ENCODE measurements at places on chromosomes 7 and 10.

- DNase-seq: no peak
Measured at GRCh38 chr10:112438356-112438755, 8.4 kb downstream of the ZDHHC6 start.

DNA sequence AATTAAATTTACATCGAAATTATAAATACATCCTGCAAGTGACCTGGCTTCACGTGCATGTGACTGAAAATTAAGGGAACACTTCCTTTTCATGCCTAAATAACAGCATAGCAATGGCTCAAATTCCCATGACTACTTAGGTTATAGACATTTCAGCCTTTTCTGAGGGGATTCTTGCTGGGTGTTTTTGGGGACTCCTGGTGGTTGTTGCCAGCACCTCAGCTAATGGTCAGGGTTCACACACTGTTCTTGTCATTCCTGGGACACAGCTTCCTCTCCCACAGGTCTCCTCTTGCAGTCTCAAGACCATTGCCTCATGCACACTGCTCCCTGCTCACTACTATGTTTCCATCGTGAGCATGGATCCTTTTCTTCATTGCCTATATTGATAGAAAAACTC, 148.9 kb upstream of the GLI3 start:
- DNase-seq: no peak

DNA sequence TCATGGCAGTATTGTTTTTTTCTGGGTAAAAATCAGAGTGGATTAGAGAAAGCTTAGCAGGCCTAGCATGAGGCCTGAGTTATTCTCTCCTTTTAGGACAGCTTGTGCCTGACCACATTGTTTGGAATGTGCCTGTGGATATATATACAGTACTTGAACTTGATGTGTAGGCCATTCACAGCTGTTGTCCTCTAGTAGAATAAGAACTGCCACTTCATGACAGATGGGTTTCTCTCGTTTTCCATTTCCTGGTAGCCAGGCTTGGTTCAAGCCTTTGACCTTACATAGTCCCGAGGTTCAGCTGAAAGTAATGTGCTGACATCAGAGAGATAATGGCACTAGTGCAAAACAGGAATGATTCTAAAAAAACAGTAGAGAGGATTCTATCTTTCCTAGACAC, 473.9 kb downstream of the AUTS2 start:
- DNase-seq: no peak

DNA sequence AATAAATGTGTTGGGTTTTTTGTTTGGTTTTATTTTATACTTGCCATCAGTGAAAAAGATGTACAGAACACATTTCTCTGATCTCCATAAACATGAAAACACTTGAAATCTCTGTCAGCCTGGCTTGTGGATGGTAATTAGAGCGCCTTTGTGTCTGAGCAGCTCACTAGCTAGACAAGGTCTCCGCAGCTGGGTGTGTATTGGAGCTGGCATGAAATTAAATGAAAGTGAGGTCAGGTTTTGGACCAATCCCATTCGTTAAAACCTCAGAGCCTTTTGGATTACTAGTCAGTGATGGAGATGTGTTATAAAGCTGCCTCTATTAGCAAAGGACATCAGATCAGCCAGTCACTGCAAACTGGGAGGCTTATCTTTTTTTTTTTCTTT, 2.7 kb downstream of the FRAT1 start:
- DNase-seq: no peak

DNA sequence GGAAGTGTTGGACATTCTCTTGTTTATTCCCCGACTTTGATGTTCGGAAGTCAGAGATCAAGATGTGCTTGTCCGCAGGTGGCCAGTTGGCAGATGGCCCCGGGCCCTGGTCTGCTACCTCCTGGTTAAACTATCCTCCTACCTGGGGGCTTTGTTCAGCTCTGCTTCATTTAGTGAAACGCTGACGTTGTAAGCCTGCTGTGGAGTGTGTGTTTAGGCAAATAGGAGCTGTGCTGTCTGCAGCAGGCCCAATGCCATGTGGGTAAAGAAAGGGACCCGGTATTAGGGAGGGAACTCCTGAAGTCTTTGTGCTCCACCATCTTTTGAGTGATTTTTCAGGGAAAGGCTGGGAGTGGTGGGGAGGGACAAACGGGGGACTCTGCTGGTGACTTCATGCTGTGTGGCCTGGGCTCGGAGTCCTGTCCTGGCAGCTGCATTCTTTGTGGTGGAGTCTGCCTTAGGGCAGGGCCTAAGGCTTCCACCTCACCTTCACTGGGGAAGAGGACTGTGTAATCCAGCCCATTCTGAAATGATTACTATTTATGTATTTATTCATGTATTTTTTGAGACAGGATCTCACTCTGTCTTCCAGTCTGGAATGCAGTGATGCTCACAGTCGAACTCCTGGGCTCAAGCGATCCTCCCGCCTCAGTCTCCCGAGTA, 171.1 kb upstream of the KLF6 start:
- no peak for DNase-seq

GRCh38 chr10:130045091-130045652, 65.5 kb downstream of the C10orf143 start:
- peak; percentile 13 for DNase-seq

DNA sequence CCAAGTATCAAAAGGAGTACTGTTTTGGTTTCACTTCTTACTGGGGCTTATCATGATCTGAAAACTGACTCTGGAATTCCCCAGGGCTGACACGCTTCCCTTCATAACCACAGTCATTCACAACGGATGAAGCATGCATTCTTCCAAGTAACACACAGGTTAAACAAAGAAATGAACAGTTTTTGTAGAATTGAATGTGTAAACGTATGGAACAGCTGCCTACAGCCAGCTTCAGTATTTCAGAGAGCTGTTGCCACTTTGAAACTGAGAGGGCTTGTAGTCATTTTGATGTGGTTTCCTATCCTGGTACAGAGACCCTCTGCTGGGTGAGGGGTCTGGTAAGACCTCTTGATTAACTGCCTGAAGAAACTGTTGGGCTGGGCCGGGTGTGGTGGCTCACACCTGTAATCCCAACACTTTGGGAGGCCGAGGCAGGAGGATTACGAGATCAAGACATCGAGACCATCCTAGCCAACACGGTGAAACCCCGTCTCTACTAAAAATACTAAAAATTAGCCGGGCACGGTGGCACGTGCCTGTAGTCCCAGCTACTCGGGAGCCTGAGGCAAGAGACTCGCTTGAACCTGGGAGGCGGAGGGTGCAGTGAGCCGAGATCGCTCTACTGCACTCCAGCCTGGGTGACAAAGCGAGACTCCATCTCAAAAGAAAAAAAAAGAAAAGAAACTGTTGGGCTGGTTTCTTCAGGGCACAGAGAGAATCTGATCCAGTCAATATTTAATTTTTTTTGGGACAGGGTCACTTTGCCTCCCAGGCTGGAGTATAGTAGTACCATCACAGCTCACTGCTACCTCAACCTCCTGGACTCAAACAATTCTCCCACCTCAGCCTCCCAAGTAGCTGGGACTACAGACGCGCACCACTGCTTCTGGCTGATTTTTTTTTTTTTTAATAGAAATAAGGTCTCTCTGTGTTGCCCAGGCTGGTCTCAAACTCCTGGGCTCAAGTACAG, 4.7 kb downstream of the NFE2L3 start:
- DNase-seq: no peak

GRCh38 chr7:66697449-66698438, 42.8 kb upstream of the RABGEF1 start:
- DNase-seq: no peak

DNA sequence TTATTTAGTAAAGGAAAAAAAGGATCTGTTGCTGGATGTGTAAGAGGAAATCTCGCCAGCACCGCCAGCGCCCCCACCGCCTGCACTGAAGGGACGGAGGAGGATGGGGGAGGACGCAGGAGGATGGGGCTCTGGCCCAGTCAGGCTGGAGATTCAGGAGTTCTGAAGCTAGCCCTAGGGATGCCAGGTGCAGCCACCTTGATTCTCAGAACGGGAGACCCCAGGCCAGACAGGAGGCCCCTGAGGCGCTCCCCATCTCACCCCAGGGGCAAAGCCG, 1.3 kb downstream of the CAMK2B start:
- DNase-seq: no peak

- DNase-seq: no peak
Measured at GRCh38 chr7:144519925-144520324, 116.4 kb upstream of the NOBOX start.

DNA sequence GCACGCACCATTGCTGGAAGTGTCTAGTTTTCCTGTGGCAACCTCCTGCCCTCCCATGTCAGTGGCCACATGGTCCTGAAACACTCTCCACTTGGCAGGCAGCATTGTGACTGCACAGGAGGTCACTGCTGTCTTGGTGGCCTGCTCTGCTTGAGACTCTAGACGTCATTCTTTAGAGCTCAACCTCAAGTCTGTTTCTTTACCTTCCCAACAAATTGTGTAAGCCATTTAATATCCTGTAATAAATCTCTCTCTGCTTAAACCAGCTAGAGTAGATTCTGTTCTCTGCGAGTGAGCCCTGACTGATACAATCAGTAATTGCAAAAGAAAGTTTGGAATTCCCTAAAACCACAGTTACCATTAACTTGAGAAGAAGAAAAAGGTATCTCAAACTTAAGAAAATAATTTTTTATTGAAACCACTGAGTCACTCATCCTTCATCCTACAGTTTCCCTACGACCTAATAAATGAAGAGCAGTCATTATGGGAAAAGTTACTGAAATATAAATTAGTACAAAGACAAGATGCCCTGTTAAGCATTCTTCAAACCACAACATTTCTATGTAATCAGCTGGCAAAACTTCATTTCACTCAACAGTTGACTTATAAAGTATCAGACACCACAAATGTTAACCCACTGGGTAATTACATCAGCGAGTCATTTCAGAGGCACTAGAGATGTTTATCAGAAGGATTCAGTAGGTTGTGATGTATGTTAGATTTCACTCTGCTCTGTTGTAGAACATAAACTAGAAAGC, 18.0 kb downstream of the SLC25A13 start:
- no peak for DNase-seq

- DNase-seq: no peak
Measured at GRCh38 chr10:21273400-21273968, 252.0 kb downstream of the SKIDA1 start.

GRCh38 chr10:78299851-78300468, 266.3 kb downstream of the RPS24 start:
- DNase-seq: peak; percentile 80

DNA sequence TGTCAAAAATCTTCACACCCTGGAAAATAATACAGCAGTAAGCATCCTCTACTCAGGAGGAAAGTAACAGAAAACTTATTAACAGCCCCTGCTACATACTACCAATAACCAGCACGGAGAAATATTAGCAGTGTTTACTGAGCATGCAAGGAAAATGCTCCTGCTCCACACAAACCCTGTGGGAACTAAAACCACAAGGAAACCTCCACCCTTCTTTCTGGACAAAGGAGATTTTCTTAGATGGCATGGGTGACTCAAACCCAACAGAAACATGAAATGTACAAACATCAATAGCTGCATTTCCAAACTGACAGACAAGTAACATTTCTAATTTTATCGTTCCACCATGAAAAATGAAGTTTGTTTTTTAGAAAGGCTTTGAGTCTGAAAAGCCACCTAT, 113.4 kb downstream of the VPS41 start:
- no peak for DNase-seq

DNA sequence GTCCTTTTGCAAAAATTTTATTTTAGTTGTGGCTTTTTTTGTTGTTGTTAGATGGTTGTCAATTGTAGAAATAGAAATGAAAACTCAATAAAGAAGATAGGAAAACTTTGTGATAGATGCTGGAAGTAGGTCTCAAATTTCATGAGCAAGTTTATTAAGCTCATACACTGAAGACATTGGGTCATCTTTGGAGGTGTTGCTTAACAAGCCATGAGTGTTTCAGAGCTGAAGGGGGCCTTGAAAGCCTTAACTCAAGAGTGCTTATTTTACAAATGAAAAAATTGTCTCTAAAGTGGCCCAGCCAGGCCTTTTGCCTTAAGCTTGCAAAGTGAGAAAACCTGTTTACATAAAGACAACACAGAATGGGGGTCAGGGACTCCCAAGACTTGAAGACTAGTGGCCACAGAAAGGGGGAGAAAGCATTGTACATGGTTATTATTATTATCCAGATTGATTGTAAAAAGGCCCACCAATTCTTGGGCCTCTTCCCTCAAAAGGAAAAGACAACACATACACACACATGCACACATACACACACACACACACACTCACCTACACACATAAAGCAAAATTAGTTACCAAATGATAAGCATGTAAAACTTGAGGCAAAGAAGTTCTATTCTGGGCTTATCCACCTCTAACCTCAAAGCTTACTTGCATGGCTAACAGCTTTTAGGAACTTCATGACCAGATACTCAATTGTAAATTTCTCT, 49.7 kb upstream of the GLCCI1 start:
- DNase-seq: no peak

DNA sequence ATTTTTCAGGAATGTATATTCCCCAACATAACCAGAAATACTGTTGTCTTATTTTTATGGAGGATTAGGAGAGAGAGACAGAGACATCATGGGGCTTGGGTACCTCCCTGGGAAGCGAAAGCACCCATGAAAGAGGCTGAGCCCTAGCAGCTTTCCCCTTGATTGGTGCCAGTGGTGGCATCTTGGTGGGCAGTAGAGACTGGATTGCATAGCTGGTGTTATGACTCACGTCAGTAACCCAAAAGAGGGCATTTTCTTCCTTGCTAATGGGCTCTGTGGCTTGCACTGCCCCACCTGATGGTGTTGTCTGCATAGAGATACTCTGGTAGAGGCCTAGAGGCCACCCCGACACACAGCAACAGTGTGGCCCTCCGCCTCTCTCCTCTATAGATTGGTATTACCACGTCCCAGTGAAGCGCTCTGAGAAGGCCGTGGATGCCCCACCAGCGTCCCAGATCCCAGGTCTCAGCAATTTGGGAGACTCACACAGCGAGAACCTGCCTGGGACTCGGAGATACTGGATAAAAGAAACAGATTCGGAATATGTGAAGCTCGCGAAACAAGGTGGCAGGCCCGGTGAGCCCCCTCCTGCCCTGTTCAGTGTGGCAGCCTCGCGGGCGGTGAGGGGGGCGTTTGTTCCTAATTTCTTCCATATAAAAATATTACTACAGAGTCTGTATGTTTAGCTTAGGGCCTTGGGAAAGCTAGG, 5.8 kb downstream of the C7orf57 start:
- DNase-seq: no peak

DNA sequence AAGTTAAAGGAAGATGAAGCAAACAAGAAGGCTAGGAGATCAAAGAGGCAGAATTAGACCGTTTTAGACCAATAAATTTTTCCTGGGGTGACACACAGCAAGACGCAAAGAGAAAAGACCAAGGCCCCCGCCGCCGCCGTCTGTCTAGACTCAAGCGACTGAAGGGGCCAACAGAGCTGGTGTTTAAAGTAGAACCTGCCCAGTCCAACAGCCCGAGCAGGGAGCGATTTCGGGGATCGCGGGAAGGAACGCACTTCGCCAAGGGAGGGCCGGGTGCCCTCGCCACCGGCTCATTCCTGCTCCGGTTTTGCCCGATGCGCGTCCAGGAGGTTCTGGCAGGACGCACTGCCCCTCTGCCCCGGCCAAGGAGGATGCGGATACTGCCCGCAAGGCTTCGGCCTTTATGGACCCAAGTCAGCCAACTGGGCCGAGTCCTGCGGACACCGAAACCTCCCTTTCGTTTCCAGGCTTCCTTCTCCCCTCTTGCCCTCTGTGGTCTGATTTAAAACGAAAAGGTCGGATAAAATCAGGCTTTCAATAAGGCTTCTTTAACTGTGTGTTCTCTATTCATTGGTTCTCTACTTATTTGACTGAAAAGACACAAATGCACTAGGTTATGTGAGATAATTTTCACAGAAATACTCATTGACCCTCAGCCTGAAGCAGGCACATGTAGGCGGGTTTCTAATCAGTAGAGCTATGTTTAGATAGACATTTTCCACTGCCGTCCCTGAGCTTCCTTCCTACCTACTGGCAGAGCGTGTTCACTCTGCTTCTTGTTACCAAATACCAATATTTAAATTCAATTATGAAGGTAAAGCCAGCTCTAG, 2.2 kb upstream of the HOXA7 start:
- DNase-seq: no peak

- DNase-seq: no peak
Measured at GRCh38 chr7:17340655-17341054, 42.2 kb downstream of the AHR start.

All from AML-193 (cell line).